Stimulated activated CD4-positive, alpha-beta T cell treated with anti-CD3 and anti-CD28 coated beads, Interleukin-1b, Interleukin-23, amount 100 ng/mL, for 1 hour (primary cell): ENCODE measurements at places on chromosomes 13 and 19.

DNA sequence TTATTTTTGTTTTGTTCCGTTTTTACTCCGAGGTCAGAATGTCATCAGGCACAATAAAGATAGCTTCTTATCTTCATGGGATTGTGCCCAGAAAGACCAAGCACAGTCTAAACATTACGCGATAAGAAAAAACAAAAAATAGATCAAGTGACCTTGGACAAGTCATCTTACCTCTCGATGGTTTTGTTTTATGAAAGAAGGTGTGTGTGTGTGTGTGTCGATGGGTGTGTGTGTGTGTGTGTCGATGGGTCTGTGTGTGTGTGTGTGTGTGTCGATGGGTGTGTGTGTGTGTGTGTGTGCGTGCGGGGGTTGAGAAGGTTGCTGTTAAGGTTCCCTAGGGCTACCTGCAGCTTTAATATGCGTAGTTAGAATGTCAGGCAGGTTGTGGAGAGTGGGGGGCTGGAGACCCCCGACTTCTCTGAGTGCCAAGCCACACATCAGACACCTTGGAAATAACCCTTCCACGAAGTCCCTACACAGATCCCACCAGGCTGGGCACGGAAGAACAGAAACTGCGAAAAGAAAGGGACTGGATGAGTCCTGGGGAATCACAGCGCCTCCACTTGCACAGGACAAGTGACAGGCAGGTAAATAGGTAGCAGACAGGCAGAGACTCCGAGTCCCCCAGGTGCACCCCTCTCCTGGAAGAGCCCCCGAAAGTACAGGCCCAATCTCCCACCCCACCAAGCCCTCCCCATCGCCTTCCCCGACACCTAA is 458 bp upstream of the ATP8A2 start:
- no peak for DNase-seq

GRCh38 chr19:8321986-8322637 is 816 bp downstream of the RPS28 start:
- no peak for DNase-seq

DNA sequence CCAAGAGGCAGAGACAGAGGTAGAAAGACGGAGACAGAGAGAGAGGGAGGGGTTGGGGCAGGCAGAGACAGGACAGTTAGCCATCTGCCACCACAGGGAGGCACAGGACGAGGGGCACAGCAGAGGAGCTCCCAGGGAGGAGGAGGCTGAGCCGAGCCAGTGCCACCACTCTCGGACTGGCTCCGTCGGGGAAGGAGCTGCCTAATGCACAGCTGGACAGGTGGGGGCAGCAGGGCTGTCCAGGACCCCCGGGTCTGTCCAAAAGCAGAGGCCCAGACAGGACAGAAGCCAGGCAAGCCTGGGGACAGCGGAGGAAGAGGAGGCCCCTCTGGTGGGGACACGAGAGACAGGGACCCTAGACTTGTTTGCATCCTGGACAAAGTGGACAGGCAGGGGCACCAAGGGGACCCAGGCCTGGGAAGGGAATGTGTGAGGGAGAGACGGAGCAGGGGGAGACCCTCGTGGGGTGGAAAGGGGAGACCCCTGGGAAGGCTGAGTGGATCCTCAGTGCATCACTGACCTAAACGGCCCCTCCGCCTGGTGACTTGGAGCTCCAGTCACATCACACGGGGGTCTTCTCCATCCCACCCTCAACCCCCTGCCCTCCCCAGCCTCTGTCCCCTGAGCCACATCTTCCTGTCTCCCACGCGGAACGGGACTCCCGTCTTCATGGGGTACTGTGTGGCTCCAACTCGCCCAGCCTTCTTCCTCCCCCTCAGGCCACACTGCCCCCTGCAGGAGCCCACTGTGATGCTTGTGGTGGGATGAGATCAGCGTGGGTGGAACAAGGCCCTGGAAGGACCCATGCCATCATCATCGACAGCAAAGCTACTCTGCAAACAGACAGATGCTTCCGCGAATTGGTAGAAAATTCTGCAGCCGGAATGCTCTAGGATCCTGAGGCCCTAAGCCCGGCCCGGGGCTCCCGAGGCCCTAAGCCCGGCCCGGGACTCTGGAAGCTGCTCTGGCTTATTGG is 915 bp downstream of the F10 start:
- DNase-seq, result no peak

GRCh38 chr19:30363073-30363472 is 9.1 kb upstream of the ZNF536 start:
- DNase-seq, result no peak

DNA sequence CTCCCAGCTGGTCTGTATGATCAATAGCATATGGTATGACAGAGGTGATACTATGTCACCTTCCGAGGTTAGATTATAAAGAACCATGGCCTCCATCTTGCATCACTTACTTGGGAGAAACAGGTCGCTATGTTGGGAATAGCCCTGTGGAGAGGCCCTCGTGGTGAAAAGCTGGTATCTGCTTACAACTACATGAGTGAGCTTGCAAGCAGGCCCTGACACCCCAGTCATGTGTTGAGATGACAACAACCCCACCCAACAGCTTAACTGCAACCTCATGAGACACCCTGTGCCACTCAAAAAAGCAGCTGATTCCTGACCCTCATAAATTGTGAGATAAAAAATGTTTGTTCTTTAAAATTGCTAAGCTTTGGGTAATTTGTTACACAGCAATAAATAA is 18.8 kb downstream of the MTRF1 start:
- DNase-seq, result no peak

DNA sequence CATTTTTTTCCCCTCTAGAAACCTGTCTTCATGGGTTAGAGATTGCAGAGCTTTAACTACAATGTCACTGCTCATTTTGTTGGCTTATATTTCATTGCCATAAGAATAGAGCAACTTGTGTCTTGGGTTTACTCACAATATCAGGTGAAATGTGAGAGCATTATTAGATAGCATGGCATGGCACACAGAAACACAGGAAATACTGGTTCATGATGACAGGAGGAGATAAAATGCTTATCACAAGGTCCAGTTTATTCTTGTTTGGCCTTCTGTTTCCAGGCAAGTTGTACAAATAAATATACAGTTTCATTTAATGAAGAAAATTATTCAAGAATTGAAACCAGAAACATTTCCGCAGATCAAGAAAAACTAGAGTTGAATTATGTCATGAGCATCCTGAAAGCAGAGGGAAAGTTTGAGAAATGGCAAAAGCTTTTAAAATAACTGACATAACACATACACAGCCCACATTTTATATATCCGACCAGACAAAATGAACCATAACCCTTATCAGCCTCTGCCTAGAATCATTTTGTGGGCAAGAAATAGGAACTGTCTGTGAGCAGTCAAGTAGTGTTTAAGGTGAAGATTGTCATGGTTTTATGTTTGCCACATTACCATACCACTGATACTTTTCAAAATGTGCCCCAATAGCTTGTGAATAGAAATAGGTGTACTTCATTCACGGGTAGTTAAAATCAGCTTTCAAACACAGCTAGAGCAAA is 297.9 kb upstream of the ARGLU1 start:
- DNase-seq, result no peak

GRCh38 chr13:63287926-63288325 is 1872.3 kb upstream of the PCDH20 start:
- no peak for DNase-seq

GRCh38 chr13:41995336-41995735 is 34.4 kb upstream of the VWA8 start:
- no peak for DNase-seq

GRCh38 chr19:35408284-35409171 is 37.7 kb downstream of the GPR42 start:
- no peak for DNase-seq
